ENCODE measurements at places on chromosomes 2 and 18. TPM values are rescaled to one million over a fixed set of nuclear protein-coding genes. Genes with fewer than 3 reads are reported as not detected.

GRCh38 chr2:170243118-170243837, 65.3 kb downstream of the MYO3B start:
- peaks cover 30% of the 10 kb centered on the region for H3K27me3 ChIP-seq
- H3K27ac ChIP-seq: no peak overlapping the region
- DNase-seq: no peak

ZSCAN30 gene
- 12.6 TPM for total RNA-seq

GRCh38 chr2:8229546-8229986, 452.3 kb upstream of the ID2 start:
- no peak overlapping the region for H3K27ac ChIP-seq
- peak; percentile 39 for DNase-seq
- H3K36me3 ChIP-seq: no peaks in the 10 kb centered on the region
- no peaks in the 10 kb centered on the region for H3K27me3 ChIP-seq
- peaks cover 10% of the 10 kb centered on the region for H3K4me1 ChIP-seq
- no peak overlapping the region for H3K4me3 ChIP-seq

AMMECR1L gene
- total RNA-seq: 12.2 TPM

DNA sequence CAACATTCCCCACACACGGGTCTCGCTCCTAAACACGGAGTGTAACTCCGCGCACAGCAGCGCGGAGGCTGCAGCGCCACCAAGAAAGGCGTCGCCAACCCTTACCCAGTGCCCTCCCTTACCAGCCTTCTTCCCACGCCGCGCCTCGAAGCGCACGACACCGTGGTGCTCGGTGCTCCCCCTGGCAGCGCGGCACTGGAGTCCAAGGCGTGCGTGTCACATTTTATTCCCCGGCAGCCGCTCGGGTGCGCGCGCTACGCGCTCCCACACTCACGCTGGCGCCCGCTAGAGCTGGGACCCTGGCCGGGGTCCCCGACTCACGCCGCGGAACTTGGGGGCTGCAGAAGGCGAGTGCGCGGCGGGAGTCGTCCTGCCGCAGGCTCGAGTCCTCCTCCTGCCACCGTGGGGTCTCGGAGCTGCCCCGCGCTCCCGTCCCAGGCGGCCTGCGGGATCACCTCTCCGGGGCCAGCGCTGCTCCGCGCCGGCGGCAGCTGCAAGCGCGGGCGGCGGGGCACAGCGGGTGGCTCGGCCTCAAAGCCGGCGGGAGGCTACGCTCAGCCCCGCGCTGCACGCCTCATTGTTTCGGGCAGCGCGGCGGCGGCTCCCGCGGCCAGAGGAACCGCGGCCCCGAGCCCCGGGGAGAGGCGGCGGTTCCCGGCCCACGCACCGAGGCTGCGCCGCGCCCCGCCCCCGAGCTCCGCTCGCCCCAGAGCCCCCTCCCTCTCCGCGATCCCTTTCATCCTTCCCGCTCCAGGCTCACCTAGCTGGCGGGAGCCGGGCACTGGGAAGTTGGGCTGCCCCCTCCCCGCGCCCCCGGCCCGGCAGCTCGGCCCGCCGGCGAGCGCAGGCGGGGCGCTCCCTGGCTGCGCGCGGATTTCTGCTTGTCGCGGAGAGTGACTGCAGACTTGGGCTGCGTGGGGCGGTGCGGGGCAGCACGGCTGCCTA, at the start of gene ST6GAL2:
Gene ST6GAL2, minus strand, starts transcription at position 197 of the 945 bp plus-strand sequence. CDS start 42,190 bp downstream, outside the sequence.
- peaks cover 5% of the 10 kb centered on the region for H3K4me1 ChIP-seq
- DNase-seq: peak; percentile 14
- no peak within 1 kb of the TSS for H3K27ac ChIP-seq
- H3K27me3 ChIP-seq: peaks cover 29% of the 10 kb centered on the region
- H3K4me3 ChIP-seq: peak within 1 kb of the TSS; percentile 18

KIF5C gene
- 0.21 TPM for total RNA-seq

- H3K27ac ChIP-seq: no peak overlapping the region
- H3K27me3 ChIP-seq: no peaks in the 10 kb centered on the region
- H3K4me3 ChIP-seq: no peak overlapping the region
- no peaks in the 10 kb centered on the region for H3K4me1 ChIP-seq
- H3K36me3 ChIP-seq: no peaks in the 10 kb centered on the region
- no peak for DNase-seq
These were observed 21.4 kb upstream of the RFX8 start for GRCh38 chr2:101496279-101496678.

DNA sequence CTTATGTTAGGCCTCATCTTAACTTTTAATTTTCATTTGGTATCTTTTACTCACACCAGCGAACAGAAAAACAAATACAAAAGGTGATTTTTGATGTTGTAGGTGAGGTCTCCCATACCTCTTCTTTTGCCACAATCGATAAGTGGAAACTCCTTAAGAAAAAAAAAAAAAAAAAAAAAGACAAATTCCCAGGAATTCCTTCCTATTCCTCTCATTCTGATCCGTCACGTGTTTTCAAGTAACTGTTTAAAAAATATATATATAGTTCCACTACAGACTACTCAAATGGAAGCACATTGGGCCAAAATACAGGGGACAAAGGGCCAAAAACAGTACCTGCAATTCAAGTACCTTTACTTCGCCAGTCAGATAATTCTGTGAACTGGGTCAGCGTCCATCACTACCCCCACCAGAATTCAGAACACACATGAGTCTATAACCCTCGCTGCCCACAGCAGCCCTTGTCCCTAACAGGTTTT, 16.5 kb downstream of the NMUR1 start:
- peak overlapping the region; percentile 78 for H3K4me3 ChIP-seq
- H3K36me3 ChIP-seq: no peaks in the 10 kb centered on the region
- no peaks in the 10 kb centered on the region for H3K27me3 ChIP-seq
- H3K27ac ChIP-seq: peak overlapping the region; percentile 87
- peaks cover 12% of the 10 kb centered on the region for H3K4me1 ChIP-seq
- no peak for DNase-seq

DNA sequence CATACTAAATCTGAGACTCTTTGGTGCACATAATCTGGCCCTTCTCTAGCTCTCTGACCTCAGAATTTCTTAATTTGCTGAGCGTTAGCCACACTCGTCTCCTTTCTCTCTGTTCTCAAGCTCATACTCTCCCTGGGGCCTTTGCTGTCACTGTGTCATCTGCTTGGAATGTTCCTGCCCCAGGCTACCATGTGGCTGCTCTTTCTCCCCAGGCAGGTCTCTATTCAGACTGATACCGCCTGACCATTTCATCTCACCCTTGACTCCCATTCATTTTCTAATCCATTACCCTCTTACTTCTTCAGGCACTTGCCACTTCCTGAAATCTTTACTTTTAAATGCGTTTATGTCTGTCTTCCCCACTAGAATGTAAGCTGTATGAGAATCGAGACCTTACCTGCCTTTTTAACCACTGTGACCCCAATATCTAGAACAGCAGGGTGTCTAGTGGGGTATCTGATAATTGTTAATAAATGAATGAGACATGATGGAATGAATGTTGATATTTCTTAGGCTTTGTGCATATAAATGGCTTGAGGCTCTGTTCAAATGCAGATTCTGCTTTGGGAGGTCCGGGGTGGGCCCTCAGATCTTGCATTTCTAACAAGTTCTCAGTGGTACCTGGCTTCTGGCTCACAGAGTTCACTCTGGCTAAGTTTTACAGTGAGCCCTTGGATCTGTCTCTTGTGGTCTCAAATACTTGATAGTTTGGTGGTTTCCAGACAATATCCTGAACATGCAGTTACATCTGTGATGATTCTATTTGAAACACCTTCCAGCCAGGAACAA, 89.9 kb upstream of the EPC2 start:
- no peaks in the 10 kb centered on the region for H3K36me3 ChIP-seq
- no peak for DNase-seq
- H3K4me1 ChIP-seq: no peaks in the 10 kb centered on the region
- H3K4me3 ChIP-seq: no peak overlapping the region

- peak overlapping the region; percentile 52 for H3K4me3 ChIP-seq
- peak overlapping the region; percentile 82 for H3K27ac ChIP-seq
- no peak for DNase-seq
- H3K27me3 ChIP-seq: no peaks in the 10 kb centered on the region
- no peaks in the 10 kb centered on the region for H3K4me1 ChIP-seq
These were observed 1.4 kb downstream of the COL3A1 start for GRCh38 chr2:188975497-188976102.

EMILIN1 gene
- total RNA-seq: 10.0 TPM

DNA sequence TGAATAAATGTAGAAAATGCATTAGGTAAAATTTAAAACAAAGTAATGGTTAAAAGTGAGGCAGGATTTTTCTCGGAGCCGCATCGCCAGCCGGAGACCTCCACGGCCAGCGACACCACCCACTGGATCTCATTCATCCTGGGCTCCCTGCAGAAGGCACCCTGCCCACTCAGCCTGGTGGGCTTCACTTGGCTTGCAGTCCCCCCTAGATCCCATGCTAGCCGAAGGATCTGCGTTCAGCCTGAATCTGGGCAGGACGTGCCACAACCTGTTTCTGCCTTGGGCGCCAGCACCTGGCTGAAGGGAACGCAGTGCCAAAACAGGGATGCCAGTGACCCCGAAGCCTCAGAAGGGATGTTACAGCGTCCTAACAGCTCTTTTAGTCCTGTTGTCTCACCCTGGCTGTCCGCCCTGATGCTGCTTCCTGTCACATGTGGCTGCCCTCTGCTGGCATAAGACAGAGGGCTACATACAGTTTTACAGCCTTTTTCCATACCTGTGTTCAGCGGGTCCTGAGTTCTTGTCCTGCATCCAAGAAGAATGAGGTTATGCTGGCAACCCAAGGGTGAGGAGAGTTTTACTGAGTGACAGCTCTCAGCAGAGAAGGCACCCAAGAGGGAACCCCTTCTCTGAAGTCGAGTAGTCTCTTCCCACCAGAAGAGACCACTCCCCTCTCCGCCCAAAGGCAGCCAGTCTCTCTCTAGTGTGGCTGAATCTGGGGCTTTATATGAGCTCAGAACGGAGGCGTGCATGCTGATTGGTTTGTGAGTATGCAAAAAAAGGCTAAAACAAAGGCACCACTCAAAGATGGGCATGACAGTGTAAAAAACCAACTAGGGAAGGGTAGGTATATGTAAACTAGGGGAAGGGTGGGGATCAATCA, 173.1 kb upstream of the GYPC start:
- H3K4me3 ChIP-seq: no peak overlapping the region
- no peaks in the 10 kb centered on the region for H3K36me3 ChIP-seq
- H3K27me3 ChIP-seq: no peaks in the 10 kb centered on the region
- H3K27ac ChIP-seq: no peak overlapping the region
- DNase-seq: no peak

- DNase-seq: peak; percentile 50
- H3K27ac ChIP-seq: peak overlapping the region; percentile 97
- peak overlapping the region; percentile 91 for H3K4me3 ChIP-seq
- no peaks in the 10 kb centered on the region for H3K27me3 ChIP-seq
- H3K4me1 ChIP-seq: no peaks in the 10 kb centered on the region
- H3K36me3 ChIP-seq: no peaks in the 10 kb centered on the region
These were observed 1.1 kb downstream of the MAP3K20 start for GRCh38 chr2:173076581-173077345.

GRCh38 chr18:69683176-69683575, 264.5 kb downstream of the CD226 start:
- DNase-seq: no peak
- no peak overlapping the region for H3K27ac ChIP-seq
- H3K4me3 ChIP-seq: no peak overlapping the region

GRCh38 chr2:22579341-22579740, 805.6 kb upstream of the KLHL29 start:
- H3K27me3 ChIP-seq: no peaks in the 10 kb centered on the region
- no peak overlapping the region for H3K27ac ChIP-seq
- H3K4me3 ChIP-seq: no peak overlapping the region
- no peaks in the 10 kb centered on the region for H3K4me1 ChIP-seq
- no peak for DNase-seq
- no peaks in the 10 kb centered on the region for H3K36me3 ChIP-seq

GRCh38 chr2:28360718-28361293, 31.9 kb upstream of the FOSL2 start:
- no peak overlapping the region for H3K4me3 ChIP-seq
- no peaks in the 10 kb centered on the region for H3K36me3 ChIP-seq
- peak; percentile 48 for DNase-seq
- no peak overlapping the region for H3K27ac ChIP-seq
- peaks cover 11% of the 10 kb centered on the region for H3K4me1 ChIP-seq
- no peaks in the 10 kb centered on the region for H3K27me3 ChIP-seq

STK25 gene
- total RNA-seq: 71.9 TPM

GRCh38 chr18:52340406-52341102, 557 bp downstream of the DCC start:
- no peak for DNase-seq
- no peak overlapping the region for H3K4me3 ChIP-seq
- H3K4me1 ChIP-seq: no peaks in the 10 kb centered on the region
- H3K27ac ChIP-seq: no peak overlapping the region

SERPINB10 gene
- total RNA-seq: not detected

OLA1 gene
- 67.3 TPM for total RNA-seq

RAX gene
- total RNA-seq: not detected

HOXD4 gene
- not detected for total RNA-seq

DNA sequence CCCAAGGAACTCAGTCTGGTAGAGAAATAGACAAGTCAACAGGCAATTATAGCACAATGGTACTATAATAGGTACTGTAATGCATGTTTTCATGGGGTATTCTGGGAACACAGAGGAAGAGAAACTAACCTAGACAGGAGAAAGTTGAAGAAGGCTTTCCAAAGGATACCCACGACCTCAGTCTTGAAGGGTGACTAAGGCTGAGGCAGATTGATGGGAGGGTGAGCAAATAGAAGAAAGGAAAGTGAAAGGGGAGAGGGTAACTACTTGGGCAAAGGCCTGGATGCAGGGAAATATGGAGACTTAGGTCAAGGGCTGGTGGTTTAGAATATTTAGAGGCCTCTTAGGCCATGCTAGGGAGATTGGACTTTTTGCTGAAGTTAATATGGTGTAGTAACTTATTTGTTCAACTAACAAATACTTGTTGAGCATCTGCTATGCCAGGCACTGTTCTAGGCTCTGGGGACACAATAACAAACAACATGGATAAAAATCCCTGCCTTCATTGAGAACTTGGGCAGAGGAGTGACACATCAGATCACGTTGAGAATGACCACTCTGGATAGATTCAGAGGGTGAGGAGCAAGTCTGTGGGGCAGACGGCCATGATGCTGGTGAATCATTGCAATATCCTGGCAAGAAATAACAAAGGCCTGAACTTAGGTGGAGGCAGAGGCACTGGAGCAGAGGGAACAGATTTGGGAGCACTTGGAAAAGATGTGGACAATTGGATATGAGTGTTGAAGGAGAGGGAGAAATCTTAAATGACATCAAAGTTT, 56.4 kb downstream of the PLB1 start:
- H3K4me1 ChIP-seq: no peaks in the 10 kb centered on the region
- no peaks in the 10 kb centered on the region for H3K36me3 ChIP-seq
- H3K4me3 ChIP-seq: no peak overlapping the region
- H3K27me3 ChIP-seq: no peaks in the 10 kb centered on the region
- H3K27ac ChIP-seq: no peak overlapping the region

C18orf32 gene
- total RNA-seq: 39.7 TPM

GRCh38 chr18:63532471-63532870, 9.7 kb upstream of the SERPINB12 start:
- no peak overlapping the region for H3K27ac ChIP-seq
- H3K27me3 ChIP-seq: no peaks in the 10 kb centered on the region
- H3K4me3 ChIP-seq: no peak overlapping the region
- H3K36me3 ChIP-seq: no peaks in the 10 kb centered on the region
- DNase-seq: no peak
- no peaks in the 10 kb centered on the region for H3K4me1 ChIP-seq

- no peak for DNase-seq
- no peak overlapping the region for H3K4me3 ChIP-seq
- H3K36me3 ChIP-seq: no peaks in the 10 kb centered on the region
- H3K27me3 ChIP-seq: no peaks in the 10 kb centered on the region
- no peaks in the 10 kb centered on the region for H3K4me1 ChIP-seq
- no peak overlapping the region for H3K27ac ChIP-seq
These were observed 12.4 kb downstream of the NMI start for GRCh38 chr2:151277067-151277466.

Measured in heart right ventricle (tissue), 16 donors.